ENCODE measurements at places on chromosomes 11 and 22. TPM values are rescaled to one million over a fixed set of nuclear protein-coding genes. Genes with fewer than 3 reads are reported as not detected.

The FGF4 gene
- total RNA-seq: not detected

The OR52I1 gene
- not detected for total RNA-seq

The UCP3 gene
- total RNA-seq: 1.3 TPM

The OR56A4 gene
- not detected for total RNA-seq

The OR51B2 gene
- total RNA-seq: not detected

The CCDC81 gene
- 0.18 TPM for total RNA-seq

The OR52E8 gene
- not detected for total RNA-seq

The HOATZ gene
- not detected for total RNA-seq

The PHOX2A gene
- not detected for total RNA-seq

The CTNND1 gene
- 65.0 TPM for total RNA-seq

The SHANK2 gene
- 8.0 TPM for total RNA-seq

The HTR3B gene
- total RNA-seq: not detected

The CRYBA4 gene
- not detected for total RNA-seq

The MS4A15 gene
- not detected for total RNA-seq

The OR5AP2 gene
- not detected for total RNA-seq

The NUMA1 gene
- 75.4 TPM for total RNA-seq

The UBASH3B gene
- 38.2 TPM for total RNA-seq

The SCN3B gene
- total RNA-seq: 0.17 TPM

The MYEOV gene
- total RNA-seq: 112 TPM

The OR8I2 gene
- not detected for total RNA-seq

The VSIG10L2 gene
- not detected for total RNA-seq

The ASRGL1 gene
- total RNA-seq: 13.0 TPM

The DKK3 gene
- total RNA-seq: 11.1 TPM

The FXYD6 gene
- total RNA-seq: 0.21 TPM

The GLYATL2 gene
- total RNA-seq: not detected

The SPI1 gene
- total RNA-seq: 0.10 TPM

The TRPM5 gene
- total RNA-seq: not detected

The GAS2 gene
- total RNA-seq: 0.68 TPM

The IGLL1 gene
- total RNA-seq: not detected

The SREBF2 gene
- 31.7 TPM for total RNA-seq

The AIP gene
- 48.4 TPM for total RNA-seq

The ADM2 gene
- 0.64 TPM for total RNA-seq

The DEPDC7 gene
- total RNA-seq: 10.1 TPM

The CHRM1 gene
- total RNA-seq: not detected

The NXPE1 gene
- not detected for total RNA-seq

The KRTAP5-9 gene
- not detected for total RNA-seq

The BAD gene
- 99.9 TPM for total RNA-seq

The WT1 gene
- total RNA-seq: 5.9 TPM

The SLC22A9 gene
- not detected for total RNA-seq

The TPBGL gene
- total RNA-seq: 0.27 TPM

The PKNOX2 gene
- total RNA-seq: not detected

The MMP13 gene
- not detected for total RNA-seq

The AMOTL1 gene
- 7.5 TPM for total RNA-seq

The HEPHL1 gene
- total RNA-seq: not detected

The ENTHD1 gene
- total RNA-seq: not detected

The CCDC86 gene
- 97.8 TPM for total RNA-seq

The TRIM64 gene
- not detected for total RNA-seq
